ENCODE measurements at places on chromosomes 16 and 17. TPM values are rescaled to one million over a fixed set of nuclear protein-coding genes. Genes with fewer than 3 reads are reported as not detected.

HSD17B2 gene
- total RNA-seq, result 4.5 TPM

GRCh38 chr17:54888981-54889380, 11.7 kb upstream of the TOM1L1 start:
- no peaks in the 10 kb centered on the region for H3K36me3 ChIP-seq
- DNase-seq, result no peak
- H3K4me3 ChIP-seq, result no peak overlapping the region
- no peaks in the 10 kb centered on the region for H3K27me3 ChIP-seq
- H3K4me1 ChIP-seq, result no peaks in the 10 kb centered on the region

CPPED1 gene
- 59.3 TPM for total RNA-seq

DNA sequence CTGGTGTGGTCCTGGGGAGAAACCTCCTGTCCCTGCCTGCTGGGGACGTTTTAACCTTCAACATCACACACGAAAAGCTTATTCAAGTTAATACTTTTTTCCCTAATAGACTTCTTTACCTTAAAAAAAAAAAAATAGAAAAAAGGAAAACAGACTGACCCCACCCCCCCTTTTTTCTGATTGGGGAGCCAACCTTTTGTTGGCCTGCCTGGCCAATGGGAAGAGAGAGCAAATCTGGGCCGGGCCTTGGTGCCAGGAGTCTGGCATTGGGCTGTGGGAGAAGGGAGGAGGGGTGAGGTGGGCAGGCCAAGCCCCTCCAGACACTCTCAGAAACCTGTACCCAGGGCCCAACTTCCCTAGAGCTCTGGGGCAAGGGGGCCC, 3.0 kb downstream of the CBX8 start:
- no peak overlapping the region for H3K27ac ChIP-seq
- peaks cover 19% of the 10 kb centered on the region for H3K4me1 ChIP-seq
- H3K36me3 ChIP-seq, result no peaks in the 10 kb centered on the region
- DNase-seq, result peak; percentile 39
- no peak overlapping the region for H3K4me3 ChIP-seq

RASL10B gene
- 0.78 TPM for total RNA-seq

DNA sequence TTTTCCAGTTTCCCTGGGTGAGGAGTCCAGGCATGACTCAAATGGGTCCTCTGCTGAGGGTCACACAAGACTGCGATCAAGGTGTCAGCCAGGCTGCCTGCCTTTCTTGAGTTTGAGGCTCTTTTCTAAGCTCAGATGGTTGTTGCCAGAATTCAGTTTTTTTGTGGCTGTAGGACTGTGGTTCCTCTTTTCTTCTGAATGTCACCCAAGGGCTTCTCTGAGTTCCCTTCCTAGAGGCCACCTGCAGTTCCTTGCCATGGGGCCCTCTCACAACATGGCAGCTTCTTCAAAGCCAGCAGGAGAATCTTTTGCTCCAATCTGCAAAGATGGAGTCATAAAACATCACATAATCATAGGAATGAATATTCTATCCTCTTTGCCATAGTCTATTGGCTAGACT, 17.5 kb downstream of the LIMD2 start:
- H3K4me3 ChIP-seq, result no peak overlapping the region
- H3K27me3 ChIP-seq, result no peaks in the 10 kb centered on the region
- DNase-seq, result no peak

GRCh38 chr16:8936421-8936820, 27.3 kb downstream of the USP7 start:
- H3K4me1 ChIP-seq, result no peaks in the 10 kb centered on the region
- peak; percentile 29 for DNase-seq
- no peak overlapping the region for H3K27ac ChIP-seq
- no peaks in the 10 kb centered on the region for H3K36me3 ChIP-seq
- H3K27me3 ChIP-seq, result no peaks in the 10 kb centered on the region

HSD17B1 gene
- 1.0 TPM for total RNA-seq

GRCh38 chr16:24609740-24610415, 70.5 kb downstream of the RBBP6 start:
- no peak overlapping the region for H3K27ac ChIP-seq
- peaks cover 24% of the 10 kb centered on the region for H3K27me3 ChIP-seq
- no peaks in the 10 kb centered on the region for H3K36me3 ChIP-seq
- peak; percentile 66 for DNase-seq
- peaks cover 6% of the 10 kb centered on the region for H3K4me1 ChIP-seq

GUCY2D gene
- not detected for total RNA-seq

TPSB2 gene
- total RNA-seq, result not detected

DNA sequence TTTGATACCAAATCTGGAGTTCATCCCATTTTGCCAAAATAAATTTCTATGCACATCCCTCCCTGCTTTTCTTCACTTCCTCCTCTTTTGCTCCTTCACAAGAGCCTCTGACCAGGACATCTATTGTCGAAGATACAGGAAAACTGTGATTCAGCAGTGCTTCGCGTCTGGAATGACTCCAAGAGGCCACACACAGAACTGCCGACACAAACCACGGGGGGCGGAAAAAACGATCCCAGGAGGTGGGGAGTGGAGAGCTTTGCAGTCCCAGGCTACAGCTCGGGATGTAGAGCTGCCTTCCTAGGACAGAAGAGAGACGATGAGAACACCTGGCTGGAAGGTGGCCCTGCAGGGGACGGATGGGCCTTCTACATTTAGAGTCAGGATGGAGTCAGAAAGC, 102.8 kb downstream of the XYLT1 start:
- H3K27me3 ChIP-seq, result no peaks in the 10 kb centered on the region
- no peaks in the 10 kb centered on the region for H3K36me3 ChIP-seq
- H3K4me3 ChIP-seq, result no peak overlapping the region
- peaks cover 29% of the 10 kb centered on the region for H3K4me1 ChIP-seq
- no peak overlapping the region for H3K27ac ChIP-seq

- no peak overlapping the region for H3K27ac ChIP-seq
- H3K36me3 ChIP-seq, result no peaks in the 10 kb centered on the region
- no peak for DNase-seq
- H3K27me3 ChIP-seq, result no peaks in the 10 kb centered on the region
- no peaks in the 10 kb centered on the region for H3K4me1 ChIP-seq
Observed at GRCh38 chr16:5326395-5326794, 228.8 kb upstream of the EEF2KMT start.

SLFN13 gene
- total RNA-seq, result 24.7 TPM

DNA sequence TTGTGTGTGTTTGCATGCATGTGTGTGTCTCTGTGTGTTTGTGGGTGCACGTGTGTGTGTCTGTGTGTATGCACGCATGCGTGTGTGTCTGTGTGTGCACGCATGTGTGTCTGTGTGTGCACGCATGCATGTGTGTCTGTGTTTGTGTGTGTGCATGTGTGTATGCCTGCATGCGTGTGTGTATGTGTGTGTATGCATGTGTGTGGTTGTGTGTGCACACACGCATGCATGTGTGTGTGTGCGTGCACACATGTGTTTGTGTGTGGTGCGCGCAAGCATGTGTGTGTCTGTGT, 239.9 kb upstream of the TNRC6C start:
- H3K36me3 ChIP-seq, result no peaks in the 10 kb centered on the region
- H3K27ac ChIP-seq, result no peak overlapping the region
- peaks cover 5% of the 10 kb centered on the region for H3K27me3 ChIP-seq
- H3K4me1 ChIP-seq, result no peaks in the 10 kb centered on the region
- H3K4me3 ChIP-seq, result no peak overlapping the region
- no peak for DNase-seq

DNA sequence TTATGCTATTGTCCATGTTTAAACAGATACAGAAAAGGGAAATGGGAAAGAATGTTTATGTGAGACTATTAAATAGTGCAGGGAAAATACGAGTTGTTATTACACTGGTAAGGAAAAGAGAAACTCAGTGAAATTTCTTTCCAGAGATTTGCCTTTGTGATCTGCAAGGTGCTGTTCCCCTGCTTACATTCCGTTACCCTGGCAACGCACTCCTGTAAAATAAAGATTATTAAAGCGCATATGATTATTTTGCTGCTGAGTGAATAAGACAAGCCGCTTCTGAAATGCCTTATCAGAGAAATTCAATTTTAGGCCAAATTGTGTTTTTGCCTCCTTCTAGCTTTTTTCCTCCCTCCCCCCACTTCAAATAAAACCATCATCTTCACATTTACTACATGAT, 328.6 kb upstream of the PMFBP1 start:
- no peaks in the 10 kb centered on the region for H3K4me1 ChIP-seq
- no peaks in the 10 kb centered on the region for H3K27me3 ChIP-seq
- no peak overlapping the region for H3K27ac ChIP-seq
- no peak overlapping the region for H3K4me3 ChIP-seq
- no peaks in the 10 kb centered on the region for H3K36me3 ChIP-seq
- DNase-seq, result peak; percentile 12

MRC2 gene
- 52.9 TPM for total RNA-seq

- peaks cover 42% of the 10 kb centered on the region for H3K4me1 ChIP-seq
- H3K27ac ChIP-seq, result no peak overlapping the region
- H3K27me3 ChIP-seq, result no peaks in the 10 kb centered on the region
- H3K36me3 ChIP-seq, result peaks cover 6% of the 10 kb centered on the region
- H3K4me3 ChIP-seq, result no peak overlapping the region
Observed at GRCh38 chr17:45313996-45314740, 2.7 kb downstream of the MAP3K14 start.

KPNA2 gene
- 311 TPM for total RNA-seq

PHOSPHO1 gene
- not detected for total RNA-seq

NPIPA5 gene
- 11.3 TPM for total RNA-seq

GRCh38 chr16:4116325-4117249, at the start of gene ADCY9:
ADCY9 (minus strand) TSS chr16:4116442; CDS start chr16:4115442, 1,000 bp downstream.
- DNase-seq, result peak; percentile 47
- H3K27ac ChIP-seq, result peak within 1 kb of the TSS; percentile 15
- peak within 1 kb of the TSS; percentile 33 for H3K4me3 ChIP-seq
- peaks cover 17% of the 10 kb centered on the region for H3K4me1 ChIP-seq

DPEP3 gene
- not detected for total RNA-seq

DNA sequence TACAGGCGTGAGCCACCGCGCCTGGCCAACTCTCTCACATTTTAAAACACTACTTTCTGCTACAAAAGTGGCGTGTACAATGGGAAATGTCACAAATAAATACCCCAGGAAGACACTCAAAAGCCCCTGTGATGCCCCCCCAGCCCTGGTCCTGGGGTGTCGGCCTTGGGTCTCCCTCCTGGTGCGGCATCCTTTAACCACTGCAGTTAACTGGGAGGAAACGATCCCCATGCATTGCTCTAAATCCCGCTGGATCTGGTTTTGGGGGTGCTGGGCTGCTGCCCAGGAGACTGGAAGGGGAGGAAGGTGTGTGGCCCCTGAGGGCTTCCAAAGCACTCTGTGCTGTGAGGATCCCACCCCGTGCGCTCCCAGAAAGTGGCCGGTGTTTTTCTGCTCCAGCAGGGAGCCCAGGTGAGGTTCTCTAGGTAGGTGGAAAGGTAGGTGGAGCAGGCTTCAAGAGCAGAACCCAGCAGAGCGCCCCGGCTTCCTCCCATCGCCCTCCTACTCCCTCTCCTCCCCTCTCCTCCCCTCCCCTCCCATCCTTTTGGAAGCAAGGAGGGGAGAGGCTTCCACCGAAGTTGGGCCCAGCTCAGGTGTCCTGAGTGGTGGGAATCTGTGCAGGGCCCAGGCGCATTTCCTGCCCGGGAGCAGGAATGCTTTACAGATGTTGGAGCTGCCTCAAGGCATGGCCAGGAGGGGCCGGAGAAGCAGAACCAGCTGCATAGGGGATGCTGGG, 363.3 kb downstream of the SEC14L1 start:
- no peak overlapping the region for H3K4me3 ChIP-seq
- no peaks in the 10 kb centered on the region for H3K36me3 ChIP-seq
- no peak for DNase-seq
- no peaks in the 10 kb centered on the region for H3K27me3 ChIP-seq
- no peak overlapping the region for H3K27ac ChIP-seq

SLFN14 gene
- total RNA-seq, result not detected

GRCh38 chr16:3484318-3485096, 10.8 kb downstream of the C16orf90 start:
- no peaks in the 10 kb centered on the region for H3K4me1 ChIP-seq
- peaks cover 2% of the 10 kb centered on the region for H3K36me3 ChIP-seq
- H3K27ac ChIP-seq, result no peak overlapping the region
- no peak overlapping the region for H3K4me3 ChIP-seq

DNA sequence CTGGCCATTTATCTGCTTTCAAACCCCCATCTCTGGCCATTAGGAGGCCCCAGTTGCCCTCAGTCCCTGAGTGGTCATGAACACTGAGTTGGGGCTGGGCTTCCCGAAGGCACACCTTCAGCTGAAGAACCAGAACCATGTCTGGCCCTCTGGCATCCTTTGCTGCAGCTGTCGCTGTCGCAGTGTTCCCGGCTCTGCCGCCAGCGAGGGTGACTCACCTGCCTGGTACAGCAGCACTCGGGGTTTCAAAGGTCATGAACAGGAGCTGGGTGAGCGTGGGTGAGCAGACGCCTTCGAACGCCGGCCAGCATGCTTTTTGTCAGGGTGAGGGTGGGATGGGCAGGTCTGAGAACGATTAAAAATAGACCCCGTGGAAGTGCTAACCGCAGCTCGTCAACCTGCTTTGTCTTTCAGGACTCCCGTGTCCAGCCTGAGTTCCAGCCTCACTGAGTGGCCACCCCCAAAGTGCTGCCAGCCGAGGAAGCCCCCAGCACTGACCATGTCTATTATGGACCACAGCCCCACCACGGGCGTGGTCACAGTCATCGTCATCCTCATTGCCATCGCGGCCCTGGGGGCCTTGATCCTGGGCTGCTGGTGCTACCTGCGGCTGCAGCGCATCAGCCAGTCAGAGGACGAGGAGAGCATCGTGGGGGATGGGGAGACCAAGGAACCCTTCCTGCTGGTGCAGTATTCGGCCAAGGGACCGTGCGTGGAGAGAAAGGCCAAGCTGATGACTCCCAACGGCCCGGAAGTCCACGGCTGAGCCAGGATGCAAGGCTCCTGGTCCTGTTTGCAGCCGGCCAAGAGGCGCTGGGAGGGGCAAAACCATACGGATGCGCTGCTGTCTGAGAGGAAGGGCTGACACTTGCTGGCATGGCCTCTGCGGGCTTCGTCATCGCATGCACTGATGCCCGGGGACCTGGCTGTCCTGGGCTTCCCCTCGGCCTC, 7.6 kb downstream of the SNN start:
- no peaks in the 10 kb centered on the region for H3K27me3 ChIP-seq
- DNase-seq, result no peak
- H3K36me3 ChIP-seq, result peaks cover 8% of the 10 kb centered on the region
- no peak overlapping the region for H3K27ac ChIP-seq

GRCh38 chr17:42337442-42337841, 49.1 kb downstream of the STAT5A start:
- H3K27ac ChIP-seq, result no peak overlapping the region
- H3K27me3 ChIP-seq, result no peaks in the 10 kb centered on the region
- H3K4me3 ChIP-seq, result no peak overlapping the region
- H3K4me1 ChIP-seq, result peaks cover 14% of the 10 kb centered on the region
- no peak for DNase-seq

METTL2A gene
- total RNA-seq, result 24.1 TPM

DNA sequence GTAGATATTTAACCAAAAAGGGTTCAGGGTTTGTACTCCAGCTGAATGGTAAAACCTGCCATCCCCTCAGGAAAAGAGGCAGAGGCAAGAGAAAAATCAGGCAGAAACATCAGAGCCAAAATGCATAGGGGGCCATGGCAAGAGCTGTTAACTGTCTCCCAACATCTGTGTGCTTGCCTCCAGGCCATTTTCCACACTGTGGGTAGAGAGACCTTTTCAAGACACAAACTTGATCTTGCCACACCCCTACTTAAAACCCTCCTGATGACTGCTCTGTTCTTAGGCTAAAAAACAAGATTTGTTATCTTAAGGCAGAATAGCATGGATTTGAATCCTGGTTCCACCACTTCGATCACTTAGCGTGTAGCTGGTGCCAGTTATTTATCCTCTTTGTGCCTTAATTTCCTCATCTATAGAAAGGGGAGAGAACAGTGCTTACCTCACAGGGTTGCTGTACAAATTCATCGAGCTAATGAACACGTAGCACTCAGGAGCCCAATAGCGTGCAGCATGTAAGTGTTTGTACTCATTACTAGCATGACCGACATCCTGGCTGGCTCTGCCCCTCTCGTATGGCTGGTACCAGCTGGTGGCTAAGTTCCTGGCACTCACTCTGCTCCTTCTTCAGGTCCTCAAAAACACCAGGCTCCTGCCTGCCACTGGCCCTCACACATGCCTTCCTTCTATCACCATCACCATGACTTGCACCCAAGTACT, 25.8 kb downstream of the STAT3 start:
- no peaks in the 10 kb centered on the region for H3K4me1 ChIP-seq
- H3K27ac ChIP-seq, result no peak overlapping the region
- no peaks in the 10 kb centered on the region for H3K36me3 ChIP-seq
- DNase-seq, result no peak
- no peaks in the 10 kb centered on the region for H3K27me3 ChIP-seq
